Forelimb muscle (tissue), 1 donor: ENCODE measurements at places on chromosomes 7 and 10. TPM values are rescaled to one million over a fixed set of nuclear protein-coding genes. Genes with fewer than 3 reads are reported as not detected.

DNA sequence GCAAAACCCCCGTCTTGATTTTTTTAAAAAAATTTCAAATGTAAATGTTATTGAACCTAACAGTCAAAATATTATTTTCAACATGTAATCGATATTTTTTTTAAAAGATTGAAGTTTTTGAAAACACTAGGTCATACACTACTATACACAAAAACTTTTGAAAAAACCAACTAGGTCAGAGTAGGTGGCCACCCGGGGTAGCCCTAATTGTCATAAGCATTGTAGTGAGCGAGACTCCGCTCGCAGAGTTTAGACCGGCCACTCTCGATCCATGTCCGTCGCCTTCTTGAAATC lies 417 bp downstream of the RFC2 start:
- DNase-seq: no peak

DNA sequence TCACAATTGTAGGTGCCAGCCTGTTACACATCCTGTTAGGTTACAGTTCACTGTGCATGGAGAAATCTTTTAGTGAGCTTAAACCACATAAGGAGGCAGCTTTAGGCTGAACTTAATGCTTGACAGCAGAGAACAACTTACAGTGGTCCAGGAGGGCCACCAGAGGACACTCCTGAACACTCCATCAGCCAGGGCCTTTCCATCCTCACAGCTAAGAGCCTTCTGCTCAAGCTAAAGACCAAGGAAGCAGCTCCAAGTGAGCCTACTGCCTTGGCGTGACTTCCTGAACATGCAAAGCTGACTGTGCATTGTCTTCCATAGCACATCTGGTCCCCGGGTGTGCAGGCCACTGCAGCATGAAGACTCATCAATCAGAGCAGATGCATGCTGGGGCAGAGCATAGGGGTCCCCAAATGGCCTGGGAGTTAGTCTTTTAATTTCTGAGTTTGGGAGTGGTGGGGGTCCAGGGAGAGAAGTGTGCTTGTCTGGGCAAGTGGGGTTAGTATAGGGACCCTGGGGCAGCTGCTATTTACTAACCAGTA lies 105.0 kb downstream of the ZNF248 start:
- DNase-seq: no peak

DNA sequence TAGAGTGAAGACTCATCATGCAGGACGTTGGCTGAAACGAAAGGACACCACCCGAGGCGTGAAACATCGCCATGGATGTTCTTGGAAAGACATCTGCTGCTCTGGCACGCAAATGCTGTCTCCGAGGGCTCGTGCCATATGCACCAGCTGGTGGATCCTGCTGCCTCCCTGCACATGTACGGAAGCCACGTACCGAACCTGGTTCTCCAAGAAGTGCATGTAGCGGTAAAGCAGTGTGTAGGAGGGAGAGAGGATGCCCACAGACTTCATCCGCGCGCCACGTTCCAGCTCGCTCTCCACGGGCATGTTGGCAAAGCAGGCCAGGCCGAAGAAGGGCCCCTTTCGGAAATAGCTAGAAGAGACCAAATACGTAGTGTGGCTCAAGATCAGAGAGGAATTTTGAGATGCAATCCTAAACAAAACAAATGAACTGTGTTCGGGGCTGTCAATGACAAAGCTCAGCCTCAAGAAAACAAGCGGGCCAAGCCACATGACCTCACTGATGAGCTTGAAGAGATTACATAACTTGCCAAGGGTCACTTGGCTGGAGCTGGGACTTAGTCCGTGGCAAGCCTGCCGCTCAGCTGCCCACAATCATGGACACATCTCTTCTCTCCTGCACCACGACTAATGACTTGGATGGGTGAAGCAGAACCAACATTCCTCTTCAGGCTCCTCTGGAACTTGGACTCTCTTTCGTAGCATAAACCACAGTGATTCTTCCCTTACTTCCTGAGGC lies 16.5 kb downstream of the DENND11 start:
- no peak for DNase-seq

DNA sequence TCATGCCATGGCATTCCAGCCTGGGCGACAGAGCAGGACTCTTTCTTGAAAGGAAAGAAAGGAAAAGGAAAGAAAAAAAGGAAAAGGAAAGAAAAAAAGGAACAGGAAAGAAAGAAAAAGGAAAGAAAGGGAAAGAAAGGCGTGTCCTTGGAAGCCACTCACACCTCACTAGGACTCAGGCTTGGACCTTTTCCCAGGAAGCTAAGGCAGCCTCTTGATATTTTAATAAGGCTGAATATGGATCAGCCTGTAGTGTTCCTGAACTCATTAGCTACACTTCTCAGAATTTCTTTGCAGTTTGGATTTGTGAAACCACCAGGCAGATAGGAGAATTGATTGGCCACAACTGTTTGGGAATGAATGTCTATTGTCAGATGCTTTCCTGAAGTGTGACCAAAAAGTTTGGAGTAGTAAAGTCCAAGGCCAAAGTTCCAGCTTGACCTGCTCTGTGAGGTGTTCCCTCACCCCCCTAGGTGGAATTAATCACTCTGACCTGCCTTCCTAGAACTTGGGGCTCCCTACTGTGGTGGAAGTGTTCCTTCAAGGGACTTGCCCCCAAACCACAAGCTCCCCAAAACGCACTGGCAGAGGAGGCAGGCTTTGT lies 7.1 kb upstream of the MALSU1 start:
- no peak for DNase-seq

DNA sequence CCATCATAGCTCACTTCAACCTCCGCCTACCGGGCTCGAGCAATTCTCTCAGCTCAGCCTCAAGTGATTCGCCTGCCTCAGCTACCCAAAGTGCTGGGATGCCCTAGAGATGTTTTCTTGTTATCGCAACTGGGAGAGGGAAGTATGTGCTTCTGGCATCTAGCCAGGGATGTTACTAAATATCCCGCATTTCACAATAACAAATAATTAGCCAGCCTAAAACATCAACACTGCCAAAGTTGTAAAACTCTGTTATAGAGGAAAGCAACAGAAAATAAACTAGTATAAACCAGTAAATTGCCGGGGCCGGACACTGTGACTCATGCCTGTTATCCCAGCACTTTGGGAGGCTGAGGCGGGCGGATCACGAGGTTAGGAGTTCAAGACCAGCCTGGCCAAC lies 7.2 kb downstream of the INA start:
- DNase-seq: no peak

DNA sequence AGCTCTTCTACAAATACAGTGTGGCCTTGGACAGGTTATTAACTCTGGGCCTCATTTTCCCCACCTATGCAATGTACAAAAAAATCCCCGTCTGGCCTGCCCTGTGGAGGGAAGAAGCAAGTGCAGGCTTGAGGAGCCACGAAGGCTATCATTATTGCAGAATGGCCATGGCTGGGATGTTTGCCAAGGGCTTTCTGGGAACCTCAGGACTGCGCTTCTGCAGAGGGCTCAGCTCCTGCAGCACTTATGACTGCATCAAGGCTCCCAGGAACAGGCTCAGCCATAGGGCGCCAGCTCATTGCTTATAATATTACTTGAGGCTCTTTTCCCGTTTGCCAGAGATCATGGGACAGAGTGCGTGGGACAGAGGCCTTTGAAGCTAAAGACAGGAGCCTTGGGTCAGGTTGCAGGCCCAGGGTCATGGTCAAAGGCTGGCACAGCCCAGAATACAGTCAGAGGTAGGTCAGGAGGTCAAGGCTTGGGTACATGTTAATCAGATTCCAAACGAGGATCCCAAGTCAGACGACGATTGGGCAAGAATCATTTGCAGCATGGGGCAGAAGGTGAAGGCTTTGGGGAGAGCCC lies 20.6 kb upstream of the C10orf105 start:
- DNase-seq: no peak

- no peak for DNase-seq
Measured at GRCh38 chr10:31101123-31101522, 69.5 kb upstream of the ZNF438 start.

GRCh38 chr10:86314616-86315548 lies 51.7 kb downstream of the GRID1 start:
- no peak for DNase-seq

Gene DPP6
- 3.2 TPM for polyA plus RNA-seq
